ENCODE measurements at places on chromosomes 16 and 17. TPM values are rescaled to one million over a fixed set of nuclear protein-coding genes. Genes with fewer than 3 reads are reported as not detected.

MYO15A gene
- polyA plus RNA-seq: 1.0 TPM

CNGB1 gene
- not detected for polyA plus RNA-seq

HS3ST3A1 gene
- 4.0 TPM for polyA plus RNA-seq

KRTAP4-9 gene
- polyA plus RNA-seq: not detected

C16orf87 gene
- polyA plus RNA-seq: 2.1 TPM

PLLP gene
- 0.02 TPM for polyA plus RNA-seq

ZSWIM7 gene
- polyA plus RNA-seq: 28.9 TPM
